ENCODE measurements at places on chromosomes 13 and 19.

DNA sequence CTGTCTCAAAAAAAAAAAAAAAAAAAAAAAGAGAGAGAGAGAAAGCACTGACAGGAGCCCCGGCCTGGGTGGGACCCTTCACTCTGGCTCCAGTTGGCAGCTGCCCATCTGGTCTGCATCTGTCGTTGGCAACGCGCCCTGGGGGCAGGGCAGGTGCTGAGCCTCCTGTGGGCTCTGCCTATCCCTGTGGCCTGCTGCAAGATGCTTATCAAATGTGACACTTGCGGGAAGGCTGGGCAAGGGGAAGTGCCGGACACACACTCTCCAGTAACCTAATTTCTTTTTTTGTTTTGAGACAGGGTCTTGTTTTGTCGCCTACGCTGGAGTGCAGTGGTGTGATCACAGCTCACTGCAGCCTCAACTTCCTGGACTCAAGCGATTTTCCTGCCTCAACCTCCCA lies 10.7 kb upstream of the KPTN start:
- no peak overlapping the region for H3K4me3 ChIP-seq
- no peaks in the 10 kb centered on the region for H3K4me1 ChIP-seq
- H3K27ac ChIP-seq: no peak overlapping the region
- peak; percentile 69 for DNase-seq

GRCh38 chr19:30842926-30843325 lies 470.7 kb downstream of the ZNF536 start:
- no peaks in the 10 kb centered on the region for H3K36me3 ChIP-seq
- no peak overlapping the region for H3K27ac ChIP-seq
- no peaks in the 10 kb centered on the region for H3K4me1 ChIP-seq
- no peaks in the 10 kb centered on the region for H3K27me3 ChIP-seq

- no peaks in the 10 kb centered on the region for H3K27me3 ChIP-seq
- H3K4me1 ChIP-seq: peaks cover 29% of the 10 kb centered on the region
- H3K27ac ChIP-seq: no peak overlapping the region
- H3K36me3 ChIP-seq: peaks cover 1% of the 10 kb centered on the region
- DNase-seq: peak; percentile 66
- no peak overlapping the region for H3K4me3 ChIP-seq
These were observed 15.7 kb downstream of the PLEKHF1 start for GRCh38 chr19:29680937-29681336.

- H3K4me1 ChIP-seq: no peaks in the 10 kb centered on the region
- H3K36me3 ChIP-seq: no peaks in the 10 kb centered on the region
- no peaks in the 10 kb centered on the region for H3K27me3 ChIP-seq
These were observed 19.1 kb downstream of the C19orf12 start for GRCh38 chr19:29695765-29696564.

DNA sequence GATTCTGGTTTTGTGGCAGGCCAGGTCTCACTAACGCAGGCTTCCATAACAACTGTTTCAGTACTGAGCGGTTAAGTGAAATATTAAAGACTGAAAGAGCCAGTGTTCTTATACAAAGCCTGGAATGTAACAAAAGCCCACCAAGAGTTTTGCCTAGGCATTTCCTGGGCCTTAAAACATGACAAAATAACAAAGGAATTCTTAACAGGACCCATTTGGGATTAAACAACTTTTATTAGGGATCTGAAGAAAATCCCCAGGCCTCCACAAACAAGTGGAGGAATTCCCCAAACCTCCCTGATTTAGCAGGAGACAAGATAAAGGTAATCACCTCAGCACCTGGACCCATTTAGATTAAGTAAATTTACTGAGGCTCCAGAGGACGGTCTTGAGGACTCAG lies 799.7 kb upstream of the SPRY2 start:
- no peaks in the 10 kb centered on the region for H3K4me1 ChIP-seq
- no peaks in the 10 kb centered on the region for H3K27me3 ChIP-seq
- H3K4me3 ChIP-seq: no peak overlapping the region
- no peak for DNase-seq
- H3K36me3 ChIP-seq: no peaks in the 10 kb centered on the region

GRCh38 chr13:93477238-93477637 lies 250.6 kb downstream of the GPC6 start:
- DNase-seq: peak; percentile 38
- H3K4me1 ChIP-seq: peaks cover 7% of the 10 kb centered on the region
- no peak overlapping the region for H3K4me3 ChIP-seq

GRCh38 chr13:80524447-80525215 lies 183.7 kb upstream of the SPRY2 start:
- no peak for DNase-seq
- H3K36me3 ChIP-seq: no peaks in the 10 kb centered on the region
- no peaks in the 10 kb centered on the region for H3K27me3 ChIP-seq
- no peak overlapping the region for H3K27ac ChIP-seq
- no peak overlapping the region for H3K4me3 ChIP-seq
- no peaks in the 10 kb centered on the region for H3K4me1 ChIP-seq

GRCh38 chr19:14683439-14683838 lies 6.4 kb upstream of the ZNF333 start:
- H3K4me3 ChIP-seq: no peak overlapping the region
- DNase-seq: peak; percentile 55
- no peaks in the 10 kb centered on the region for H3K4me1 ChIP-seq
- H3K27ac ChIP-seq: no peak overlapping the region
- H3K27me3 ChIP-seq: no peaks in the 10 kb centered on the region

DNA sequence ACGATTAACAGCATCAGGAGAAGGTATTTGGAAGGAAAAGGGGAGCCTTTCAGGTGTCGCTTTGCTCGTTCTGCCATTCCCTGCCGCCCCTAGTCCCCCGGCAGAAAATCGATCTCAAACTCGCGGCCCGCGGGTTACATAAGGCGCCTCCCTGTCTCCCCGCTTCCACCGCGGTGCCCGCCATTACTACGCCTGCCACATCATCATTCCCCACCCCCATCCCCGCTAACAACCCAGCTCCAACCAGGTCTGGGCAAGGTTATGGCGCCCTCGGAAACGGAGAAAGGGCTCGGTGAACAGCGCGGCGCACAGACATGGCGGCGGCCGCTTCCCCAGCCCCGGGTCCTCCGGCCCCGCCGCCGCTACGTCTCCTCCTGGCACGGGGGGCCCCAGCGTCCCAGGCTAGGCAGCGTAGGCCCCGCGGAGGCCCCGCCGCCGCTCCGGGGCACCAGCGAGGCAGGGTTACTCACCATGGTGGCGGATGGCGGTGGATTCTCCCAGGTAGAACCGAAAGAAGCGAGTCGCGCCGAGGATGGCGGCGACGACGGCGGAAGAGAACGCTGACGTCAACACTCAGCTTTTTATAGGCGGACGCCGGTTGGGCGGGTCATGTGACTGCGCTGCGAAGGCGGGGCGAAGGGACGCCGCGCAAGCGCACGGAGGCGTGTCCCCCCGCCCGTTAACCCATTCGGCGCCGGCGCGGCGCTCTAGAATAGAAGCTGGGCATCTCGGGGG lies at the start of gene EEF2:
TSS of gene EEF2 (minus strand) at position 556 of the 735 bp plus-strand sequence. CDS start at position 473, 83 bp downstream.
- H3K36me3 ChIP-seq: peaks cover 48% of the 10 kb centered on the region
- no peaks in the 10 kb centered on the region for H3K27me3 ChIP-seq
- peak; percentile 99 for DNase-seq
- peak within 1 kb of the TSS; percentile 98 for H3K27ac ChIP-seq
- H3K4me3 ChIP-seq: peak within 1 kb of the TSS; percentile 100
- H3K4me1 ChIP-seq: peaks cover 40% of the 10 kb centered on the region

DNA sequence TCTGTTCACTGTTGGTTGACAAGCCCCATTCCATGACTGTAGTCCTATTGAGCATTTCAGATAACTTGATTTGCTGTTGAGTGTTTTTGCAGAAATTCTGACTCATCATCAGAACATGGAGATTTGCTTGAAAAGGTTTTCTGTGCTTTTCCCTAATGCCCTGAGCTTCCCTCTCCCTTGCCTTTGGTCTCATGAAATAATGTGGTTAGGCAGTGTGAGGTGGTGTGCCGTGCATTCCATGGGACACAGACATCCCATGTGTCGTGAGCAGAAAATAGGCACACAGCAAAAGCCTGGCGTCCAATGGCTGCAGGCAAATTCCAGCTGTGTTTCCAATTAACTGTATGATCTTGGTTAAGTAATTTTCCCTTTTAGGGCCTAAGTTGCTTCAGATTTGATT lies 197.4 kb downstream of the DLEU7 start:
- H3K27me3 ChIP-seq: no peaks in the 10 kb centered on the region
- no peaks in the 10 kb centered on the region for H3K36me3 ChIP-seq
- H3K27ac ChIP-seq: no peak overlapping the region
- no peak for DNase-seq

DNA sequence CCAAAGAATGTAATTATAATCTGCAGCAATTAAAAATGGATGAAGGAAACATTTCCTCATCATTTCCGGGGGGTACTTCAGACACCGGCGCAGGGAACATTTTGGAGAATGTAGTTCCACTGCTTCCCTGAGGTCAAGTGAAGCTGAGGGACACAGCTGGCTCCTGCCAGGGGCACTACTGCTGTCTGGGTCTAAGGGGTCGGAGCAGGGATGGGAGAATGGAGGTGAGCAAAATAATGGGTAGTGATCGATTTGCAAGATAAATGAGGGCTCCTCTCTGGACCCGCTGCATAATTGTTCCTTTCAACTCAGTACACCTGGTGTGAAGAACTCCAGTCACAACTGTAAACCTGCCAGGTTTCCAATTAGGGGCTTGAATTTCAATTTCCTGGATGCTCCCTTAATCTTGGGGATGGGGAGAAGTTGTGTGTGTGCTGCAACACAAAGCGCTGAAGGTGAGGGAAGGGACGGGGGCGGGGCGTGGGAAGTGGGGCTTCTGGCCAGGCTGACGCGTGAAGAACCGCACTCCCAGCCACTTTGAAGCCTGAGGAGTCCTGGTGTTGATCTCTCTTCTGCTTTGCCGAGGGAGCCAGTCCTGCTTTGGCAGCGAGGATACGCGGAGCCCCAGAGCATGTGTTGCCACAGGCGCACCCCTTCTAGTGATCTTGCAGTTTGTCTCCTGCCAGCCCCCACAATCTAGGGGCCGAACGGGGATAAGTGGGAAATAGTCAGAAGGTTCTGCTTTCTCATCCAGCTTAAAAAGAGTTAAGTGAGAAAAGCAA lies 57.9 kb upstream of the PCDH8 start:
- no peak overlapping the region for H3K27ac ChIP-seq
- H3K4me3 ChIP-seq: no peak overlapping the region
- H3K36me3 ChIP-seq: no peaks in the 10 kb centered on the region
- no peak for DNase-seq
- H3K4me1 ChIP-seq: no peaks in the 10 kb centered on the region
- H3K27me3 ChIP-seq: no peaks in the 10 kb centered on the region

- peak within 1 kb of the TSS; percentile 11 for H3K27ac ChIP-seq
- H3K36me3 ChIP-seq: no peaks in the 10 kb centered on the region
- H3K4me1 ChIP-seq: peaks cover 18% of the 10 kb centered on the region
- DNase-seq: peak; percentile 95
- H3K27me3 ChIP-seq: peaks cover 3% of the 10 kb centered on the region
These were observed at the start of gene DIRAS1 for GRCh38 chr19:2720777-2721569. Gene DIRAS1 (minus strand): TSS chr19:2721372. CDS start chr19:2717806, 3,566 bp downstream.

Measured in osteoblast (primary cell).